ENCODE measurements at places on chromosomes 6 and 20.

GRCh38 chr6:138289739-138290138 lies 71.4 kb upstream of the PBOV1 start:
- no peak for DNase-seq

DNA sequence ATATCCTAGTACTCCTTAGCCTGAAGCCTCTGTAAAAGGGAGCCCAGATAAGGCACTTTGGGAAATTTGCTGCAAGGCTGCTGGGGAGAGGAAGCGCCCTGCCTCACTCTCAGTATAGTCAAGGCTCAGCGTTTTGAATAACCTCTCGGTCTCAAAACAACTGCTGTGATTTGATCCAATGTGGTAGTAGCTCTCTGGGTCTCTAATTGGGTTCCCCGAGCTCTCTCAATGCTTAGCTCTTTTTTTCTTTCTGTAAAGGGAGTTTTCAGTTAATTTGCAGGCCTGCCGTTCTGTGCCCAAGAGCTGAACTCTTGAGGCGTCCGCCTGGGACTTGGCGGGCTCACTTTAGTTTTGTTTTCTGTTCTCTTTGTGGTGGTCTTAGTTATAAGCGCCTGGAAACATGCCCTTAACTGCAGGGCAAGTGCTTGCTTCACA lies 41.2 kb downstream of the ZHX3 start:
- DNase-seq = no peak

GRCh38 chr20:51036827-51037531 lies 14.1 kb upstream of the KCNG1 start:
- DNase-seq = no peak

GRCh38 chr6:34143884-34144580 lies 1.9 kb downstream of the GRM4 start:
- DNase-seq = no peak

DNA sequence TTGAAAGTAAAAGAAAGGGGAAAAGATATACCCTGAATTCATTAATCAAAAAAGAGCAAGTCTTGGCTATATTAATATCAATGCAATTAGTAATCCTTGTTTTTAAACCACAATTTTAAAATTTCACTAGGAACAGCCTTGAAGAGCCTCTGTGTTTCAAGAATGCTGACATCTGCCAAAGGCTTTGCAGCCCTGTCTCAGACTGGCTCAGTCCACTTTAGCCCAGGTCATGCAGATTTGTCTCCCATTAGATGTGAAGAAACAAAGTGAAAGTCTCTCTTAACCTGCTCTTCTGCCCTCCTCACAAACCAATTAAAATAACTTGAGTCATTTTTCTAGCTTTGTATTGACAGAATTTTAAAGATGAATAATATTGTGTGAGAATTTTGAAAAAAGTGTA lies 102.7 kb upstream of the CARMIL1 start:
- DNase-seq = no peak

DNA sequence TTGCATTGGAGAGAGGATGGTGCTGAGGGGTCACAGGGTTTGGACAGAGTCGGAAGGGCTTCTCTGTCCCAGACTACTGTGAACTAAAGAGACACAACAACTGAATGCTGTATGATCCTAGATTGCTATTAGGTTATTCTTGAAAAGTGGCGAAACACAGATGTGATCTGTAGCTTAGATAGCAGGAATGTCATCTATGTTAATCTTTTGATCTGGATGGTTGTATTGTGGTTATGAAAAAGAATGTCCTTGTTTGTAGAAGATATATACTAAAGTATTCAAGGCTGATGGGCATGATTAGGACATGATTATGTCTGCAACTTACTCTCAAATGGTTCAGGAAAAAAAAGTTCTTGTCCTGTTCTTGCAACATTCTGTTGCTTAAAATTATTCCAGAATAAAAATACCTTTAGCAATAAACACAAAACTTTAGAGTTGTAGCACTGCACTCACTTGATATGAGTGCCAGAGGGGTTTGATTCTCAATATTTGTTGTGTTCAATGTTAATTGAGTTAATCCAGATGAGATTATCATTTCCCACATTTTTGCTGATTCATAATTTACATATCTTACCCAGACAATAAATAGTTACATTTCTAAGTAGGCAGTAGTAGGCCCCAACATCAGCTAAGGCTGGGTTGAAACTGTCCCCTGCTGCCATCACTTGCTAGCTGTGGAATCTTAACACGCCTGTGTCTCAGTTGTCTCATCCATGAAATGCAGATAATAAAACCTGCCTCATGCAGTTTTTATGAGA lies 645.2 kb downstream of the KIF16B start:
- no peak for DNase-seq

- peak; percentile 51 for DNase-seq
Measured at GRCh38 chr20:64229507-64230061, 26.0 kb upstream of the PCMTD2 start.

GRCh38 chr20:17854307-17854903 lies 114.2 kb downstream of the SNX5 start:
- peak; percentile 84 for DNase-seq

GRCh38 chr6:110951986-110952794 lies 6.3 kb upstream of the GTF3C6 start:
- DNase-seq = no peak

DNA sequence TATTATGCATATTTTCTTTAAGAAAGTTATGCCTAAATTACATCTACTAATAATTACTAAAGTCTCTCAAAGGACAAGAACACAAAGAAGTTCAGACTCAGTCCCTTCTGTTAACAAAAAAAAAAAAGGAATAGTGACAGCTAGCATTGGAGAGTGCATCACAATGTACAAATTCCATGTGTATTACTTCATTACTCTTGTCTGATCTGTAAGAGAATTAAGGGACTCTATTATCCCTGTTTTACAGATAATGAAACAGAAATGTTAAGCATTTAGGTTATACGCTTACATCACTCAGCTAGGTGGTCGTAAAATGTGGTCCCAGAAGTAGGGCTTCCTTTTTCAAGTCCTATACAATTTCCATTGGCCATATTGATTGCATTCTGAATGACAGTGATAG lies 17.2 kb upstream of the VNN1 start:
- DNase-seq = no peak

- no peak for DNase-seq
Measured at GRCh38 chr6:107991061-107991460, 33.1 kb upstream of the SEC63 start.

DNA sequence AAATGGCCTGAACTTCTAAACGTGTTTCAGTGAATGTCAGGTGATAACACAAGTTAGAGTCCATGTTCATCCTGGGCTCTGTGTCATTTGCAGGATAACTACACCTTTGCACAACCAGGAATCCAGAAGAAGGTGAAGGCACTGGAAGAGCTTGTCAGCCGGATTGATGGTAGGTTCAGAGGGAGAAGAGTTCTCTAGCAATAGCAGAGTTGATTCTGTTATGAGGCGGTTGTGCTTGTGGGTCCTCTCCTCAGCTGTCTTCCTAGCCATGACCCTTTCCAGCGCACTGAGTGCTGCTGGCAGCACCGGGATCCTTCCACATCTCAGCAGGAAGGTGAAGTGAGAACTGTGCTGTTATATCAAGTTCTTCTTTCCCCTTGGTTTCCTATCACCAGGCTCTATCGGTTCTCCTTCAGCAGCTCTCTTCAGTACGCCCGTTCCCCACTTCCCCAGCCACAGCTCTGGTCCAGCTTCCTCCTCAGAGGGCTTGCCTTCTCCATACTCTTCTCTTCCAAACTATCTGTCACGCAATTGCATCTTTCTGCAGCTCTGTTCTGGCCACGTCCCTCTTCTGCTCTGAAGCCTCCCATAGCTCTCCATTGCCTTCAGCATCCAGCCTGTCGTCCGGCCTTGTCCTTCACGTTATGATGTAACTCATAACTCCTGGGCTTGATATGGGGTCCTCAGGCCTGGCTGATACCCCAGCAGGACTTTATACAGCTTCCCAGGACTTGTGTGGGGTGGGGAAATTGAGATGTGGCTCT lies 39.9 kb upstream of the RNF8 start:
- no peak for DNase-seq

DNA sequence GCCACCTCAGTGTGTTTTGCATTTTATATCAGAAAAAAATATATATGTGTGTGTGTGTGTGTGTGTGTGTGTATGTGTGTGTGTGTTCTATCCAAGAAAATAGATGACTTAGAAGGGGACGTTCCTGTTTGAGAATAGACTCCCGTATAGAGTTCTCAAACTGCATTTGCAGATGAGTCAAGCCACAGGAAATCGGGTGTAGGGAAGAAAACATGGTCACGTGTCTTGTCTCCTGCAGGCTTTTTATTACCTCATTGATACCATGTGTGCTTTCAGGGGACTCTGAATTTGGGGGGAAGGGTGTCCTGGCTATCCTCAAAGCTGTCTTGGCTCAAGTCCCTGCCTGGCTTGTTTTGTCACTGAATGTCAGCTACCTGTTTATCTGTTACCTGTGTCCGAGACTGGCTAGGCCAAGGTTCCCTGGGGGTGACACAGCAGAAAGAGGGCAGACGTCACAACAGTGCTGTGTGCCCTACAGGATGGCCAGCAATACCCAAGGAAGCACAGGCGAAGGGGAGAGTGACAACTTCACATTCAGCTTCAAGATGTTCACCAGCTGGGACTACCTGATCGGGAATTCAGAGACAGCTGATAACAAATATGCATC lies 55.7 kb upstream of the NOP56 start:
- no peak for DNase-seq

DNA sequence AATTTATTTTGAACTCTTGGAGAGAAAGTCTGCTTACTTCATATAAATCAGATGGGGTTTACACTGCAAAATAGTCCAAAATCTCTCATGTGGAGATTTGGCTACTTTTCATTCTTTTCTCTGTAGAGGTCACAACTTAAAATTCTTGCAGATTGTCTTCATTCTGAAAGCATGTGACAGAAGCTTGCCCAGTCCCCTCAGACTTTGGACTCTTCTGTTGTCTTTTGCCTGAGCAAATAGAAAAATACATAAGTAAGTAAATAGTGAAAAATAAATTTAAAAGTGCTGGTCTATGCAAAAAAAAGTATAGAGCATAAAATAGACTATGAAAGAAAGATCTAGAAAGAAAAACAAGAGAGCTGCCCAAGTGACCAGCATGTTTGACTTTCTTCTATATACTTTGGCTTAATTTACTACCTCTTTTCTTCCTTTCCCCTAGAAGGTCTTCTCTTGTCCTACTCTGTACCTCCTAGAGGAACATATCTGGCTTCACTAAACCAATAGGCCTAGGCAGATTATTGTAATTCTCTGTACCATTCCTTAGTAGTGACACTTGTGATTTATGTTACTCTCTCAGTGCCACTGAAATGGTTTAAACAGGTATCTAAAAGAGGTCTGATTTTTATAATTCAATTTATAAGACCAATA lies 260.9 kb downstream of the TENT5A start:
- DNase-seq = no peak

- peak; percentile 62 for DNase-seq
Measured at GRCh38 chr6:17167327-17167979, 65.6 kb downstream of the STMND1 start.

GRCh38 chr6:42860481-42860880 lies 18.9 kb upstream of the RPL7L1 start:
- DNase-seq = no peak

DNA sequence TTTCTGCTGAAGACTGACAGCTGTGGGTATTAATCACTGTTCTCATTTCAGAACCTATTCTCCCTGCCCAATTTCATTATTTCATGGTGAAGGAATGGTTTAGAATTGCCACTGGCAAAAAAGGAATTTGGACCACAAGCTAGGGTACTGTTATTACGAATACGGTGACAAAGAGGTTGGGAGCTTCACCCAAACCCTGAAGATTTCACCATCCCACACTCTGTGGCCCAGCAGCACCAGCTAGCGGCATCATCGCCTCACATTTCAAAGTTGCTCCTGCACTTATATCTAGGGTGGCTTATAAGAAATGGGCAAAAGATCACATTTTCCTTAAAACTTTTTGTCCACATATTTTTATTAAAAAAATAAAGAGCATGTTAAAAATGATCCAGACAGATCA lies 236.1 kb downstream of the SYNDIG1 start:
- no peak for DNase-seq

DNA sequence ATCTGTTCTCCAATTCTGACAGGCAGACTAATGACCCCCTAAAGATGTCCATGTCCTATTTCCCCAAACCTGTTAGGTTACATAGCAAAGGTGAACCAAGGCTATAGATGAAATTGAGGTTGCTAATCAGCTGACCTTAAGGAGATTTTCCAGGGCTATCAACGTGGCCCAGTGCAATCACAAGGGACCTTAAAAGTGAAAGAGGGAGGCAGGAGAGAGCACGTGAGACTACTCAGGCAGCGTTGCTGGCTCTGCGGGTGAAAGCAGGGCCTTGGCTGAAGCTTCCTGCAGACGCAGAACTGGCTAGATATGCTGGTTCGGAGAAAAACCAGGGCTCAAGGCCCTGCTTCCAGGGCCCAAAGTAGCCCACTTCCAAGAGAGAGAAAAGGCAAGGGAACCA lies 78.7 kb downstream of the NCOA7 start:
- no peak for DNase-seq

- DNase-seq = no peak
Measured at GRCh38 chr20:2799688-2800520, 523 bp downstream of the CPXM1 start.

DNA sequence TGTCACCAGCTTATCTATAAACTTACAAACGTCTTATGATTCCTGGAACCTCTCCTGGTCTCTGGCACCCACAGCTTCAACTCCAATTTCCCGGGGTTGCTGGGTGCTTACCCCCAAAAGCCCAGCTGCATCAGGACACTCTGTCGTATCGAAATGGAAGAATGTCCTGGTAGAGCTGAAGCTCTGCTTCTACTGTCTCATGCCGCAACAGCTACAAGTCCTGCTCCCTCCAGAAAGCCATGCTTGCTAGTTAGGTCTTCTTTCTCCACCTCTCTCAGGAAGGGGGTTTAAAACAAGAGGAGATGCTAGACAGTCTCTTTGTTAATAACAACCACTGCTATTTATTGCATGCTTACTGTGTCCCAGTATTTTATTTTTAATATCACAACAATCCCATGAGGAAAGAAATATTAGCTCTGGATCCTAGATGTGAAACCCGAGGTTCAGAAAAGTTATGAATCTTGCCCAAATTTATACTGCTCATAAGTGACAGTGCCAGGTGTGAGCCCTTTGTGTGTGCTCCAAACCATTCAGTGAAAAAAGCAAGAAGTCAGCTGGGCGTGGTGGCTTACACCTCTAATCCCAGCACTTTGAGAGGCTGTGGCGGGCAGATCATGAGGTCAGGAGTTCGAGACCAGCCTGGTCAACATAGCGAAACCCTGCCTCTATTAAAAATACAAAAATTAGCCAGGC lies 82.3 kb upstream of the GCM1 start:
- DNase-seq = no peak

- DNase-seq = no peak
Measured at GRCh38 chr20:24673678-24674570, 204.5 kb downstream of the SYNDIG1 start.

- peak; percentile 24 for DNase-seq
Measured at GRCh38 chr20:20440481-20440880, 72.6 kb downstream of the INSM1 start.

Measured in colonic mucosa (tissue), 4 donors.